Activated CD4-positive, alpha-beta memory T cell treated with anti-CD3 and anti-CD28 coated beads, Interleukin-2, amount 10 ng/mL, durations not matched to agents 7 days and 5 days (primary cell): ENCODE measurements at places on chromosomes 4 and X.

DNA sequence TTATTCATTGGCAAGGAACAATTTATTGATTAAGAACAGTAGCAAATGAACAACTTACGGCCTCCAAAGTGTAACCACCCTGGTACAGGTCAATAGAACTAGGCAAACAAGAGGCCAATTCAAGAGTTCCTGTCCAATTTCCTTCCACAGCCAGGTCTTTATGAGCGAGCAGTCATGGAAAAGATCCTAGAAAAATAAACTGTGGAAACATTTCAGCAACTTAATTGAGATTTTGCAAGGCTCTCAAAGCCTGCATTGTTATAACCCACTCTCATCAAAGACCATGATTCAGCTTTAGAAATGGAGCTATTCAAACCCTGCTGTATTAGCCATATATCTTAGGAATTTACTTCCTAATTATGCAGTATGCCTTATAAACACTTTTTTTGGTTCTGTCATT, 43.6 kb downstream of the UNC5C start:
- DNase-seq: no peak

GRCh38 chr4:127236889-127237288, 395.9 kb upstream of the INTU start:
- DNase-seq: no peak

DNA sequence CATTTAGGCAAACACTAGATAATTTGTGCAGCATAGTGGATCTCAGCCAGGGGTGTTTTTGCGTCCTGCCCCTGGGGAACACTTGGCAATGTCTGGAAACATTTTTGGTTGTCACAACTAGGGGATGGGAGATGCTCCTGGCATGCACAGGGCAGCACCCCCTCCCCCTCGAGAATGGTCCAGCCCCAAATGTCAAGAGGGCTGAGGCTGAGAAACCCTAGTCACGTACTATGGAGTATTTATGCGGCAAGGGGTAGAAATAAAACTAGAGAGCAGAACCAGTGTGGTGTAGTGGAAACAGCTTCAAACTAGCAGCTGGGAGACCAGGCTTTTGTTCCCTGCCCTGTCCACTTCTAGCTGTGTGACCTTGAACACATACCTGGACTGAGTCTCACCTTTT, 38.2 kb upstream of the CLCN4 start:
- no peak for DNase-seq

- DNase-seq: peak; percentile 91
Observed at GRCh38 chrX:2608638-2609430, 82.3 kb upstream of the CD99 start.

- DNase-seq: no peak
Observed at GRCh38 chr4:143633833-143634232, 66.6 kb downstream of the FREM3 start.
